ENCODE measurements at places on chromosomes 12 and 14.

DNA sequence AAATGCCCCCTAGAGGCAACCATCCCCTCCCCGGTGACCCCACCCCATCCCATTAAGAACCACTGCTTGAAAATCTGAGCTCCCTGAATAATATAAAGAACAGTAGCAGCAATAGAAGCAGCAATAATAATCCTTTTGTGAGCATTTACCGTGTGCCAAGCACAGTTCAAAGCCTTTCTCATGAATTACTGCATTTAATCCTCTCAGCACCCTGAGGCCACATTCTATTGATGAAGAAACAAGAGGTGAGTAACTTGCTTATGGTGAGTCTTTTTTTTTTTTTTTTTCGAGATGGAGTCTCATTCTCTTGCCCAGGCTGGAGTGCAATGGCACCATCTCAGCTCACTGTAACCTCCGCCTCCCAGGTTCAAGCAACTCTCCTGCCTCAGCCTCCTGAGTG lies 65.0 kb downstream of the KCNK10 start:
- peak; percentile 47 for DNase-seq

- DNase-seq: no peak
Measured at GRCh38 chr12:5210923-5211290, 167.2 kb downstream of the KCNA5 start.

DNA sequence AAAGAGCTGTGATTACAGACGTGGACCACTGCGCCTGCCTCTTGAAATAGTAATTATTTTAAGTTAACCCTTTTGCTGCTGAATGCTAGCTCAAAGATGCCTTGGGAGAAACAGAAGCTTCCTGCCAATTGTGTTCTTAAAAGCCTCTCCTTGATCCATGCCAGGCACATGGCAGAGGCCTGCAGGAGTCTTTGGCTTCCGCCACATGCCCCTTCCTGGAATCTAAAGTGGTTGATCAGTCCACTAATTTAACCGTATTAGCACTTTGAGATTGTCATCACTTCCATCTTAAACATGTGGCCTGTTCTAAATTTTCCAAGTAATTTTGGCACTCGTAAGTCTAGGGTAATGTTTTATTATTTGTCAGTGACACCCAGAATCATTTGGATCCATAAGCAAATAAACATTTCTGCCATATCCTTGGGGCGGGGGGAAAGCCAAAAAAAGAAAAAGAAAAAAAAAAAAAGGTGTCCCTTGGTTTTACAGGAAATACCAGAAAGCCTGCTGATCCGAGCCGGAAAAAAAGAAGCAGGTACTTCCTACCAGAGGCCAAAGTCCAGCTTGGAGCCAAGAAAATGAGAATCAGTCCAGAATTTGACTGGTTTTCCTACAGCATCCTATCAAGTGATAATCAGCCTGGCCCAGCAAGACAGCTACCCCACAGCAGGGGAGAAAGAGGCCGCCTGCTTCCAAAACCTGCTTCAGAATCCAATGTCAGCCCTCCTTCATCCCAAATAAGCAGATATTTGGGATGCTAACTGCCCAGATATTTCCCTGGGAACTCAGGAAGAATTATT lies 104.8 kb downstream of the KCNK10 start:
- DNase-seq: no peak

DNA sequence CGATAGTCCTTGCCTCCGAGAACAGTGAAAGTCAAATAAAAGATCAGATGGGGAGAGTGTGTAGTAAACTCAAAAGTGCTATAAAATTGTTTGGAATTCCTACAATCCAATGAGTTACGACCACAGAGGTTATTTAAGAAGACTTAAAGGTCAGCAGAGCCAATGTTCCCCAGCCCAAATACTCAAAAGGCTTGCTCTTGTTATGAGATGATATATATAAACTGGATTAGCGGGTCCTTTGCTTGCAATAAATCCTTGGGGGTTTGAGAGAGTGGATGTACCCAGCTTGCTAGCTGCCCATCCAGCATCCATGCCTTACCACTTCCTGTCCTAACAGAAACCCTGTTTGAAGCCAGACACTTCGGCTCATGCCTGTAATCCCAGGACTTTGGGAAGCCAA lies 29.0 kb upstream of the MED13L start:
- no peak for DNase-seq

GRCh38 chr12:52517888-52518287 lies 2.3 kb downstream of the KRT5 start:
- DNase-seq: no peak

DNA sequence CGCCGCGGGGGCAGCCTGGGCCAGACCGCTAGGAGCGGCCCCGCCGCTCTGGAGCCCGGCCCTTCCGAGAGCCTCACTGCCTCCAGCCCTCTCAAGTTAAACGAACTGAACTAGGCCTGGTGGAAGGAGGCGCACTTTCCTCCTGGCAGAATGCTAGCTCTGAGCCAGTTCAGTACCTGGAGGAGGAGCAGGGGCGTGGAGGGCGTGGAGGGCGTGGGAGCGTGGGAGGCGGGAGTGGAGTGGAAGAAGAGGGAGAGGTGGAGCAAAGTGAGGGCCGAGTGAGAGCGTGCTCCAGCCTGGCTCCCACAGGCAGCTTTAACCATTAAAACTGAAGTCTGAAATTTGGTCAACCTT lies 5.3 kb downstream of the LTB4R start:
- DNase-seq: no peak

GRCh38 chr12:111316671-111317070 lies 52.2 kb downstream of the PHETA1 start:
- DNase-seq: no peak

DNA sequence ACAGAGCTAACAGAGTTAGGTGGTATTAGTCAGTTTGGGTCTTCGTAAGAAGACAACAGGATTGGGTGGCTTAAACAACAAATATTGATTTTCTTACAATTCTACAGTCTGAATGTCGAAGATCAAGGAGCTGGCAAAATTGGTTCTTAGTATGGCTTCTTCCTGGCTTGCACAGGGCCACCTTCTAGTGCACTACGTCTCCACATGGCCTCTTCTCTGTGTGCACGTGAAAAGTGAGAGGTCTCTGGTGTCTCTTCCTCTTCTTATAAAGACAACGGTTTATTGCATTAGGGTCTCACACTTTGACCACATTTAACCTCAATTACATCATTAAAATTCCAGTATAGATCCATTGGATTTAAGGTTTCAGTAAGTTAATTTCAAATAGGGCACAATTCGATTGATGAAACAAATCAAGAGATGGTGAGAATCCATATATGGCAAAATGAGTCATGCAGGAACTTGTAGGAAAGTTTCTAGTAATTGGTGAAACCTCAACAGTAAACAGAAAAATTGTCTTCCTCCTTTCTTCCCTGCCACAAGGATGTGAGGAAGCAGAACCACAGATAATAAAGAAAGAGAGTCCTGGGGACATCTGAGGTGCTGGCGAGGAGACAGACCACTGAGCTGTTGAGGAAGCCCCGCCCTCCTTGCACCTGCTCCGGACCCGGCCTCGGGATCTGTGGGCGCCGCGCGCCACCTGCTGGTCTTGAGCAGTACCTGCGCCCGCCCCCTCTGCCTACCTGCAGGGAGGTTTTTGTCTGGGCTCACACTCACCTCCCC lies 846.7 kb downstream of the TMEM121 start:
- peak; percentile 30 for DNase-seq

DNA sequence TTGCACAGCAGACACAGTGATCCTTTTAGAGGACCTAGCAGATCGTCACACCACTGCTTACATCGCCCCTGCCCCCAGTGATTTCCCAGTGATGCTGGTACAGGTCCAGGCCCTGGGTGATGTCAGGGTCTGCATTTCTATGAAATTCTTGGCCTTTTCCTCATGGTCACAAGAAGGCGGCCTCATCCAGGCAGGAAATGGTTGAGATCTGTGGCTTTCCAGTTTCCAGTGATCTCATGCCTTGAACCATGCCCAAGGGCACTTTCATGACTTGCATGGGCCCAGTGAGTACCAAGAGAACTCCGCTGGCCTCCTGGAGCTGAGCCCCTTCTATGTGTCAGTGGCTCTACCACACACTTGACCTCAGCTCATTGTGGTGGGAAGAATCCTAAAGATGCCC lies 41.9 kb upstream of the BDKRB2 start:
- DNase-seq: no peak

DNA sequence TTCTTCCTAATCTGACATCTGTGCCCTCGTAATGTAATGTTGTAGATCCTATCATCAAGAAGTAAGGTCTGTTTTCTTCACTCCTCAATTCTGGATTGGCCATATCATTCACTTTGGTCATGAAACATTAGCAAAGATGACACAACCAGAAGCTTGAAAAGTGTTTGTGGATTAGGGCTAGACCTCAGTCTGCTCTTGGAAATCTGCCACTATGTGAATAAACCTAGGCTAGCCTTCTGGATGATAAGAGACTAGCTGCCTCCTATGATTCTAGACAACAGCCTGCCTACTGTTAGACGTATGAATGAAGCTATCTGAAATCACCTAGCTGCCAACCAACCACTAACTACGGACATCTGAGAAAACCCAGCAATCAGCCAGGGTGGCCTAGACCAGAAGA lies 38.7 kb upstream of the LYZ start:
- no peak for DNase-seq

- no peak for DNase-seq
Measured at GRCh38 chr14:85342858-85343607, 186.9 kb upstream of the FLRT2 start.

DNA sequence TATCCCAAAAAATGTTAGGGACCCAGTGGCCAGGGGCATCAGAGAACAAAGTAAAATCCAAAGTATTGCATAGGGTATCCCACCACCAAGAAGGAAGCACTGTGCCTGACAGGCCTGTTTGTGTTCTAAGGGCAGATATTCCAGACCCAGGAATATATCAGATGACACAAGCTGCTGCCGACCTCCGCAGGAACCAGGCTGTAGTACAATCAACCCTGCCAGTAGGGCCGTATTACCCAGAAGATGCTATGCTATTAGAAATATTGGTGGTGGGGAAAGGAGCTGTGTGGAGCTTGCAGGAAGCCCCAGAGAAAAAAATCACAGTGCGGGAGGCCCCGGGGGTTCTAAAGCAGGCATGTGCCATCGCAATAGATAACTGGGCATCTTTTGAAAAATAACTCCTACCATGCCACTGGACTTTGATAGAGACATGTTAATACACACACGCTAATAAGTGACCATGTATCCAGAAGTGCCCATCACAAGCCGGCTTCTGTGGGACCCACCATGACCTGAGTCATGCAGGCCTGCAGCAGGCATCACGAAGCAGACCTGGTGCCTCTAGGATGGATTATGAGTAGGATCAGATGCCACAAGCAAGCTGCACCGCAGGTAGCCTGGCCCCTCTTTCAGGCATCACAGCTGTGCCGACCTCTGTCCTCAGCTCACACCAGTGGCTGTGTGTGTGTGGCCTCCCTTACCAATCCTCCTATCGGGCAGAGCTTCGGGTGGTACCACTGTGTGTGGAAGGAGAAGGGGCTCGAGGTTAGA lies 242.7 kb downstream of the BCL11B start:
- DNase-seq: no peak

DNA sequence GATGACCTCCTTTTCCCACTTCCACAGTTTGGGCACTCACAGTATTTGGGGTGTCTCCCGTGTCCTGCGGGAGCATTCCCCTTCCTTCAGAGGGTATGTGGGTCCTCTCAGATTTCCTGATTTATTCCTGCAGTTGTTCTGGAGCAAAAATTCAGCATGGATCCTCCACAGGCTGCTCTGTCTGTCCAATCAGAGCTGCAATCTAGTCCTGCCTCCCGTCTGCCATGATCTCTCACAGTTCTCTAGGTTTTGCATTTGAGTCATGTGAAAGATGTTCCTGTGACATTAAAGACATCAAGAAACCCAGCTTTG lies 435.9 kb downstream of the TMTC2 start:
- DNase-seq: no peak

GRCh38 chr12:124474709-124475108 lies 92.7 kb downstream of the NCOR2 start:
- DNase-seq: no peak

GRCh38 chr12:38788106-38788505 lies 117.3 kb downstream of the CPNE8 start:
- DNase-seq: no peak

GRCh38 chr12:83954956-83955601 lies 957.5 kb downstream of the SLC6A15 start:
- DNase-seq: peak; percentile 33

DNA sequence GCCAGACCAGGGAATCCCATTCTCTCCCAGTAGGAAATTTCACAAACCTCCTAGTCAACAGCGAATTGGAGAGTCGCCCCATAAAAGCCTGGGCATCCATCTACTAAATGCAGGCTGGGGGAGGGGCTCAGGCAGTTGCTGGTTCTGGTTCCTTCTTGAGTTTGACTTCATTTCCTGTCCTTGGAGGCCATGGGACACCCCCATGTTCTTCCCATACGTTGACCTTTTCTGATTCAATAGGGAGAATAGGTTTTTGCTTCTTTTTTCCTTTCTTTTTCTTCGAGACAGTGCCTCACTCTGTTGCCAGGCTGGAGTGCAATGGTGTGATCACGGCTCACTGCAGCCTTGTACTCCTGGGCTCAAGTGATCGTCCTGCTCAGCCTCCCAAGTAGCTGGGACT lies 44.1 kb upstream of the TMEM263 start:
- DNase-seq: no peak

DNA sequence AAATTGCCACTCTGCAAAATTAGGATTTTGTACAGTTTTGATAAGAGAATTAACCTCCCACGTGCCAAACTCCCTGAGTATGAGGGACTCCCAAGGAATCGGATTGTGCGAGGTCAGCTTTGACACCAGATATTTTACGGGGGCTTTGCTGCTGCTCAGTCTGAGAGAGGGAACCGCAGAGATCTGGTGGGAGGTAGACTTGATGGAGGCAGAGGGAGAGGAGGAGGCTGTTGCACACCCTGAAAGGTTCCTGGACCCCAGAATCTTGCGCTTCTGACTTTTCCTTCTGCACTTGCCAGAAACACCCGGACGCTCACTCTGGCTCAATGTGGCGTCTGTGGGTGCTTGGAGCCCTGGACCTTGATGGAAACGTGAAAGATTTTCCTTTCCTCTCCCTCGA lies 83.9 kb downstream of the PAPOLA start:
- DNase-seq: no peak

GRCh38 chr14:76430017-76430416 lies 54.1 kb downstream of the ESRRB start:
- DNase-seq: no peak

GRCh38 chr14:103185051-103186029 lies 62.1 kb downstream of the TNFAIP2 start:
- DNase-seq: peak; percentile 12

GRCh38 chr14:100698666-100699448 lies 27.8 kb upstream of the DLK1 start:
- no peak for DNase-seq

Data from HAP-1 (cell line).